WTC11 (cell line): ENCODE measurements at places on chromosomes 3 and 15.

GRCh38 chr15:56492791-56493555 is 28.0 kb upstream of the MNS1 start:
- H3K27ac ChIP-seq: no peak overlapping the region
- DNase-seq: no peak
- no peaks in the 10 kb centered on the region for H3K4me1 ChIP-seq
- no peak overlapping the region for H3K4me3 ChIP-seq

DNA sequence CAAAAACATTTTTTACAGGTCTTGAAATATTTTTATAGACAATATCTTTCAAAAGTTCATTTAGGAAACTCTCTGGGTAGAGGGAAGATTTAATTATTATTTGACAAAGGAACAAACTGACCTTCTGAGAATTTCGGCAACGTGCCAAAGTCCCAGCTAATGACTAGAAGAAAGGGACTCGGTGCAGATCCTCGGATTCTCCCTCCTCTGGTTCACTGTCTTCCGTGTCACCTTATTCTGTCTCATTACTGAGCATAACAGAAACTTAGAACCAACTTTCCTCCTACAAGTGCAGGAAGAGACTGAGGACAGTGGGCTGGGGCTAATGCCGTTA is 339.1 kb downstream of the MECOM start:
- no peak overlapping the region for H3K4me3 ChIP-seq
- H3K4me1 ChIP-seq: peaks cover 4% of the 10 kb centered on the region; the same call in 1 of the 2 replicates
- no peaks in the 10 kb centered on the region for H3K27me3 ChIP-seq
- no peak overlapping the region for H3K27ac ChIP-seq
- H3K36me3 ChIP-seq: no peaks in the 10 kb centered on the region

GRCh38 chr3:15491143-15491542 is 30.4 kb downstream of the COLQ start:
- no peak overlapping the region for H3K4me3 ChIP-seq
- peaks cover 17% of the 10 kb centered on the region for H3K4me1 ChIP-seq

- no peak for DNase-seq
- no peak overlapping the region for H3K4me3 ChIP-seq
- H3K27me3 ChIP-seq: no peaks in the 10 kb centered on the region
- no peaks in the 10 kb centered on the region for H3K4me1 ChIP-seq
- H3K36me3 ChIP-seq: no peaks in the 10 kb centered on the region
- no peak overlapping the region for H3K27ac ChIP-seq
Observed at GRCh38 chr3:108234387-108234957, 12.2 kb upstream of the IFT57 start.

DNA sequence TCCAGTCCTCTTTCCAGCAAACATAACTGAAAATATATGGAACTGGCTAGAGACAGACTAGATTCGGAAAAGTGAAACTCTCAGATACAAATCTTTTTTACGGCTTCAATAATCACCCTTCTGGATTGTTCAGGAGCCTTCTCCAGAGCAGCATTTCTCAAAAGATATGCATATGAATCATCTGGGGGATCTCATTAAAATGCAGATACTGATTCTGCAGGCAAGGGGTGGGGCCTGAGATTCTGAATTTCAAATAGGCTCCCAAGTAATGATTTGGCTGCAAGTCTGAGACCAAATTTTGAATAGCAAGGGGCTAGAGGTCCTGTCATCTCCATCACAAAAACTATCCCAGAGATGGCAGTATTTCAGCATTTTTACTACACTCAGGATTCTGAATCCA is 165.4 kb downstream of the CTNNB1 start:
- peak overlapping the region; percentile 94 for H3K27ac ChIP-seq
- peak overlapping the region; percentile 45 for H3K4me3 ChIP-seq
- peaks cover 57% of the 10 kb centered on the region for H3K4me1 ChIP-seq
- H3K36me3 ChIP-seq: no peaks in the 10 kb centered on the region; the same call in 1 of the 2 replicates

- no peaks in the 10 kb centered on the region for H3K36me3 ChIP-seq
- no peak overlapping the region for H3K4me3 ChIP-seq
- no peak overlapping the region for H3K27ac ChIP-seq
- peaks cover 27% of the 10 kb centered on the region for H3K4me1 ChIP-seq
Observed at GRCh38 chr3:55859305-55859704, 372.2 kb upstream of the WNT5A start.

GRCh38 chr3:120147072-120147871 is 53.0 kb upstream of the GSK3B start:
- no peaks in the 10 kb centered on the region for H3K36me3 ChIP-seq
- no peaks in the 10 kb centered on the region for H3K27me3 ChIP-seq
- H3K4me3 ChIP-seq: no peak overlapping the region
- H3K27ac ChIP-seq: no peak overlapping the region
- DNase-seq: peak; percentile 19

- H3K4me3 ChIP-seq: no peak overlapping the region
- no peaks in the 10 kb centered on the region for H3K4me1 ChIP-seq
- peaks cover 11% of the 10 kb centered on the region for H3K36me3 ChIP-seq
- no peak for DNase-seq
- H3K27ac ChIP-seq: no peak overlapping the region
- no peaks in the 10 kb centered on the region for H3K27me3 ChIP-seq
Observed at GRCh38 chr15:86336051-86336788, 256.5 kb downstream of the AGBL1 start.

DNA sequence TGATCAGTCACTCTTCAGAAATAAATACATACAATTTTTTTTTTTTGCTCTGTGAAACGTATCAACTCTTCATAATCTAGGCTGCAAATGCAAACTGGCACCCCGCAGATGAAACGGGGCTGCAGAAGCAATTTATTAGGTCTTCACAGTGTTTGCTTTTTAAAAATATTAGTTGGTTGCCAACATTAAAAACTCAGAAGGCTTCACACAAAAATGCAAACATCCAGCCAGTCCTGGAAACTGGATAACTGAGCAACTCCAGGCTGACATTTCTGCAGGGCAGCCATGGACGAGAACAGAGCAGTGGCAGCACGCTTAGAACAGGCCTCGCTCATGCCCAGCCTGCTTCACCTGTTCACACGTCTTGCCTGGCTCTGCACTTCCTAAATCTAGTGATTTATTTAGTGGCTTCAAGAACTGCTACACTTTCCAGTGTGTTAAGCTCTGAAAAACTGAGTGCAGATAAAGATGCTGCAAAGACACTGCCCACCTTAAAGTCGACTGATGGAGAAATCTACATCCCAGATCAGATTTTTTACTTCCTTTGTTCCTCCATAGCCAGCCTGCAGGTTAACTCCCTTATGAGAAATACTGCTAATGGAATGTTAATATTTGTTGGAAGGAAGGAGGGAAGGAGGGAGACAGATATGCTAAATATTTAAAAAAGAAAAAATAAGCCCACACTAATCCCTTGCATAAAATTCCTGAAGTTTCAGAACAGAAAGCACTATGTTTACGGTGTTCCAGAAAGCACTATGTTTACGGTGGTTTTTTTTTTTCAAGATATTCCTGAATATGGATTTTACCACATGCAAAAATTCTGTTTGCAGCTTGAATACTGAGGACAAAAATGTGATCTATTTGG is 53.6 kb downstream of the SETMAR start:
- no peaks in the 10 kb centered on the region for H3K4me1 ChIP-seq
- DNase-seq: no peak
- peak overlapping the region; percentile 45 for H3K27ac ChIP-seq
- H3K27me3 ChIP-seq: no peaks in the 10 kb centered on the region

DNA sequence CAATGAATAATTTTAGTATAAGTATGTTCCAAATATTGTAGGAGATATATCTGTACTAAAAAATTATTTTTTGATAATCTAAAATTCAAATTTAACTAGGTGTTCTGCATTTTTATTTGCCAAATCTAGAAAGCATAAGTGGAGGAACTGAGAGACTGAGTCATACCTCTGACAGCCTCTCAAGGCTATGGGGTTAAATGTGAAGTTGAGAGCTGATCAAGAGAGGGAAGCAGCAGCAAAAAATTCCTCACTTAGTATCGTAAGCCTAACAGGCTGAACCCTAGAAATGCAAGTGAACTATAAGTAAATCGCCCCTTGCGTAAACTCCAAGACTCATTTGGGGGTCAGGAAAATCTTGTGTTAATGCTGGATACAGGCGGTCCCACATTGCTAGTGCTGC is 12.8 kb upstream of the TOPAZ1 start:
- H3K4me1 ChIP-seq: no peaks in the 10 kb centered on the region
- peaks cover 20% of the 10 kb centered on the region for H3K27me3 ChIP-seq
- no peak for DNase-seq
- H3K27ac ChIP-seq: no peak overlapping the region
- no peak overlapping the region for H3K4me3 ChIP-seq

- peak overlapping the region; percentile 89 for H3K4me3 ChIP-seq
- DNase-seq: peak; percentile 86
- H3K4me1 ChIP-seq: peaks cover 8% of the 10 kb centered on the region
- H3K36me3 ChIP-seq: peaks cover 22% of the 10 kb centered on the region
Observed at GRCh38 chr3:49092938-49093852, 676 bp downstream of the QRICH1 start.

DNA sequence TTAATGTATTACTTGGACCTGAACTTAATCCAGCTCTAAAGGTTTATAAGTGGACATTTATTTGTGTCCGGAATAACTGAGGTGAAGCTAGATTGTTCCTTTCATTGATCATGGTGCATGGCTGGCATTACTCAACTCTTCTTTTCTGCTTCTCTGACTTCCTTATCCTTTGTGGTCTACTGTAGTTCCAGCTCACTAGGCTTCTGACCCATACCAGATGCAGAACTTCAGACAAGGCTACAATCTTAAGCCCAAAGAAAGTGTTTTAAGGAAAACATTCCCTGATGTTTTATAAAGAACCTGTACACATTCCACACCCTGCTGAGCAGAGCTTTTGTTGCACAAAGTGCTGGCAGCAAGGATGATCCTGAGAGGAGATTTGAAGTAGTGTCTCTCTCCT is 250.8 kb upstream of the TGFBR2 start:
- H3K36me3 ChIP-seq: no peaks in the 10 kb centered on the region
- H3K4me3 ChIP-seq: no peak overlapping the region
- H3K27me3 ChIP-seq: no peaks in the 10 kb centered on the region
- H3K27ac ChIP-seq: no peak overlapping the region
- DNase-seq: no peak

DNA sequence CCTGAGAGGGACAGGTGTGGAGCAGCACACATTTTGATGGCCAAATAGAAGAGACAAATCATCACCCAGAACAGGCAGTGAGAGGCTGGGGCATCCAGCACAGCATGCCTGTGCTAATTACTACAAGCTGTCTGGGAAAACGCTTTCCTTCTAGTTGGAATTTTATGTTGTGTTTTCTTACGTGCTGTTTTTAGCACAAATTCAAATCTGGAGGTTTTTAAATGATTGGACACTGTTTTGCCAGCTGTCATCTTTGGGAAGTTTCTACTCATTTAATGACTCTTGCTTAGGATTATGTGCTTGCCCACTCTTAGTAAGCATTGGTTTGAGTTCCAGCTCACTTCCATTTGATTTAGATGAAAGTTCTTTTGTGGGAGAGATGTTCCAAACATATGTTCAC is 43.5 kb downstream of the EAF1 start:
- no peak for DNase-seq
- H3K4me1 ChIP-seq: peaks cover 5% of the 10 kb centered on the region
- no peaks in the 10 kb centered on the region for H3K36me3 ChIP-seq
- H3K27me3 ChIP-seq: no peaks in the 10 kb centered on the region; the same call in 1 of the 2 replicates
- no peak overlapping the region for H3K4me3 ChIP-seq

DNA sequence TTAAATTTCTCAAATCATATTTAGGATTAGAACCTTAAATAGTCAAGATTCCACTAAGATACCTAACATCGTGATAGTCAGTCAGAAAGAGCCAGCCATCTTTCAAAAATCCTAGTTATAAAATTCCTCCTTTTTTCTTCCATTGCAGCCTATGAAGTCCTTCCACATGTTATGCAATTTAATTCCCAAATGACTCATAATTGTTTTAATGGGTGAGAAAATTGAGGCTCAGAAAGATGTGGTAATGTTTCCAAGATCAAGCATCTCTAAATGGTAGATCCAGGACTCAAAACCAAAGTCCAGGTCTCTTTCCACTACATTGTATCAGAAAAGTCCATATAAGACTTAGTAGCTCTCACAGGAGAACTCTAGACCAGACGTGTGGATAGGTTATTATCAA is 9.5 kb downstream of the CFAP44 start:
- no peak overlapping the region for H3K27ac ChIP-seq
- H3K4me1 ChIP-seq: no peaks in the 10 kb centered on the region
- H3K36me3 ChIP-seq: no peaks in the 10 kb centered on the region
- H3K4me3 ChIP-seq: no peak overlapping the region
- no peaks in the 10 kb centered on the region; the same call in 1 of the 2 replicates for H3K27me3 ChIP-seq

DNA sequence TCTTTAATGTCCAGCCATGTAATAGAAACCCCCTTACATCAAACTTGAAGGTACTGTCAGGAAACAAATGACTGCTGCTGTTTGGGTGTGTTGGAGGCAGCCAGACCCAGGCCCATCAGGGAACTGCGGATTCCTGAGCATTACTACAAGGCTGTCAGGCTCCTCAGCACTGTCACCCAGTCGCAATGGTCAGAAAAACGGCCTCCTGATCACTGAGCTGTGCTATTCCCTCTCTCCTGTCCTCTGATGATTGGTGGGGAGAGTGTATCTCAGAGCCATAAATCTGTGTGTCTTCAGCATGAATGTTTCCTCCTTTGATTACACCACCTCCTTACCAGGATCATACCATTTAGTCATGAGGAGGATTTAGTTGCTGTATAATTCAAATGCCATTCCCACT is 135.2 kb upstream of the GADL1 start:
- H3K27ac ChIP-seq: no peak overlapping the region
- H3K36me3 ChIP-seq: peaks cover 14% of the 10 kb centered on the region
- no peak for DNase-seq
- H3K4me3 ChIP-seq: no peak overlapping the region
- no peaks in the 10 kb centered on the region for H3K27me3 ChIP-seq

DNA sequence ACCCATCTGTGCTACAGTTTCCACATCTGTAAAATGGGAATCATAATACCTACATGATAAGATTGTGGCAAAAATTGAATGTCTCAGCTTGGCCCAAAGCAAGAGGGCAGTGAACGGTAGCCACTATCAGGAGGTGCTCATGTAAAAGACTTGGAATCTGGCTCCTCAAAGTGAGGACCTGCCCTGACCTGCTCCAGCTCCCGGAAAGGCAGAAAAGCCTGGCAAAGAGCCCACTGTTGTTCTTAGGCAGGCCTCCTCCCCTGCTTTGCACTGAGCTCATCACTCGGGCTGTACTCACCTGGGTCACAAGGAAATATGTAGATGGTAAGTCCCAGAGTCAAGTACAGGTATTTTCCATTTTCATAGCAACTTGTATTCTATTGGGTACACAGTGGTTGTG is 250.7 kb upstream of the TBL1XR1 start:
- H3K4me3 ChIP-seq: no peak overlapping the region
- H3K27ac ChIP-seq: no peak overlapping the region
- no peaks in the 10 kb centered on the region for H3K27me3 ChIP-seq
- peaks cover 6% of the 10 kb centered on the region; the same call in 1 of the 2 replicates for H3K4me1 ChIP-seq
- DNase-seq: no peak

- no peaks in the 10 kb centered on the region for H3K36me3 ChIP-seq
- no peak for DNase-seq
- 0 out of 2 replicates have a peak, but pooled peaks cover 3% of the 10 kb centered on the region for H3K4me1 ChIP-seq
- no peak overlapping the region for H3K4me3 ChIP-seq
Observed at GRCh38 chr3:165522386-165522785, 314.8 kb downstream of the BCHE start.
